ENCODE measurements at places on chromosomes 5 and 9. TPM values are rescaled to one million over a fixed set of nuclear protein-coding genes. Genes with fewer than 3 reads are reported as not detected.

DNA sequence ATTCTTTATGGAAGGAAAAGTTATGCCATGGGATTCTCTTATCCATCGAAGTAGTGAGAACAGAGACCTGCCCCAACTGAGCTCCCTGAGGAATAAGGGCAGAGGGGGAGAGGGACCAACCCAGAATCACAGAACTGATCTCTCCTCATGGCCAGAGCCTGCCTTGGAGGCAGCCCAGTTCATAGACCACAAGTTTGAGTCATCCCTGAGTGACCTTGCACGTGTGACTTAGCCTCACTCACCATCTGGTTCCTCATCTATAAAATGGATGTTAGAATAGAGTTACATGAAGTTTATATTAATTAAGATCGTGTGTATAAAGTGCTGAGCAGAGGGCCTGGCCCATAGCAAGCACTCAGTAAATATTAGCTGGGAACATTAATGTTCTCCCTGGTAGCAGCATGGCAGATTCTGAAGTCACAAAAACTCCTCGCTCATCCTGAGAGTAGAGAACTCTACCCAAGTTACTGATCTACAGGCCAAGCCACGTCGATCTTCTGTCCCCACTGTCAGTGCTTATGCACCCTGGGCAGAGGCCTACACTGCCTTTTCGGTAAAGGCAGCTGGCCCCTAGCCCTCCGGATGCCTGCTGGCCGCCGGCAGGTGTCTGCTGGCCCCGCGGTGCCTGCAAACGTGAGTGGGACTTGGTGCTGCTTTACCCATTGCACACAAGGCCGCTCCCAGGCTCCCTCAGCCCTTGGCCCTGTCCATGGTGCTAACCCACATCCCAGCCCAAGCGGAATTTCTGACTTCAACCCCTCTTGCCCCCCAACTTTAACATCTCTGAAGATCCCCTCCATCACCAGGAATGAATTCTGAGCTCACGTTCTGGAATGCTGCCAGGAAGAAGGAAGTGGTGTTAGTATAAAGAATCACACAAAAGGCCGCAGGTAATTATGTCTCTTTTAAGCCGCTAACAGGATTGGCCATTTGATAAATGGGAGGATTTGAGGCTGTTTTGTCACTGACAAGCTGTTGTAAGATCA, 61.1 kb upstream of the ARAP3 start:
- no peak for DNase-seq
- H3K27ac ChIP-seq: no peak overlapping the region
- no peaks in the 10 kb centered on the region for H3K4me1 ChIP-seq
- H3K4me3 ChIP-seq: no peak overlapping the region

- no peak for DNase-seq
- H3K36me3 ChIP-seq: no peaks in the 10 kb centered on the region
- H3K27me3 ChIP-seq: no peaks in the 10 kb centered on the region
- no peaks in the 10 kb centered on the region for H3K4me1 ChIP-seq
These were observed 34.2 kb downstream of the EFNA5 start for GRCh38 chr5:107636555-107636954.

The S1PR3 gene
- total RNA-seq: 35.0 TPM

GRCh38 chr5:42950456-42951292, 89.4 kb downstream of the ANXA2R start:
- H3K4me3 ChIP-seq: peak overlapping the region; percentile 58
- H3K36me3 ChIP-seq: no peaks in the 10 kb centered on the region
- peaks cover 9% of the 10 kb centered on the region for H3K4me1 ChIP-seq
- H3K27me3 ChIP-seq: peaks cover 65% of the 10 kb centered on the region
- DNase-seq: peak; percentile 76
- peak overlapping the region; percentile 71 for H3K27ac ChIP-seq

DNA sequence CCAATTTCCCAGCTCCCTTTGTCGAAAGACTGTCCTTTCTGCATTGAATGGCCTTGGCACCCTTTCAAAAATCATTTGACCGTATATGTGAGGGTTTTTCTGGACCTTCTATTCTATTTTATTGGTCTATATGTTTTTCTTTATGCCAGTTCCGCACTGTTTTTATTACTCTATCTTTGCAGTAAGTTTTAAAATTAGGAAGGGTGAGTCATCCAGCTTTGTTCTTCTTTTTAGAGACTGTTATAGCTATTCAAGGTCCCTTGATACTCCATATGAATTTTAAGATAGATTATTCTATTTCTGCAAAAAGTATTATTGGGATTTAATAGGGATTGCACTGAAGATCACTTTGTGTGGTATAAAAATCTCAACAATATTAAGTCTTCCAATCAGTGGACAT, 44.2 kb upstream of the STARD4 start:
- H3K27ac ChIP-seq: no peak overlapping the region
- H3K36me3 ChIP-seq: no peaks in the 10 kb centered on the region
- no peak for DNase-seq

GRCh38 chr5:90894866-90895420, 336.3 kb downstream of the ADGRV1 start:
- H3K27ac ChIP-seq: no peak overlapping the region
- no peaks in the 10 kb centered on the region for H3K27me3 ChIP-seq
- H3K4me1 ChIP-seq: no peaks in the 10 kb centered on the region
- DNase-seq: no peak
- no peak overlapping the region for H3K4me3 ChIP-seq

GRCh38 chr5:111432883-111433536, 79.3 kb downstream of the STARD4 start:
- DNase-seq: no peak
- no peaks in the 10 kb centered on the region for H3K36me3 ChIP-seq
- H3K27ac ChIP-seq: no peak overlapping the region
- H3K4me3 ChIP-seq: no peak overlapping the region

- no peak overlapping the region for H3K4me3 ChIP-seq
- H3K27me3 ChIP-seq: no peaks in the 10 kb centered on the region
- H3K27ac ChIP-seq: no peak overlapping the region
- H3K36me3 ChIP-seq: no peaks in the 10 kb centered on the region
- no peak for DNase-seq
These were observed 211.7 kb upstream of the MVB12B start for GRCh38 chr9:126114850-126115460.

The RXRA gene
- total RNA-seq: 45.5 TPM

The ZNF879 gene
- total RNA-seq: 3.1 TPM

DNA sequence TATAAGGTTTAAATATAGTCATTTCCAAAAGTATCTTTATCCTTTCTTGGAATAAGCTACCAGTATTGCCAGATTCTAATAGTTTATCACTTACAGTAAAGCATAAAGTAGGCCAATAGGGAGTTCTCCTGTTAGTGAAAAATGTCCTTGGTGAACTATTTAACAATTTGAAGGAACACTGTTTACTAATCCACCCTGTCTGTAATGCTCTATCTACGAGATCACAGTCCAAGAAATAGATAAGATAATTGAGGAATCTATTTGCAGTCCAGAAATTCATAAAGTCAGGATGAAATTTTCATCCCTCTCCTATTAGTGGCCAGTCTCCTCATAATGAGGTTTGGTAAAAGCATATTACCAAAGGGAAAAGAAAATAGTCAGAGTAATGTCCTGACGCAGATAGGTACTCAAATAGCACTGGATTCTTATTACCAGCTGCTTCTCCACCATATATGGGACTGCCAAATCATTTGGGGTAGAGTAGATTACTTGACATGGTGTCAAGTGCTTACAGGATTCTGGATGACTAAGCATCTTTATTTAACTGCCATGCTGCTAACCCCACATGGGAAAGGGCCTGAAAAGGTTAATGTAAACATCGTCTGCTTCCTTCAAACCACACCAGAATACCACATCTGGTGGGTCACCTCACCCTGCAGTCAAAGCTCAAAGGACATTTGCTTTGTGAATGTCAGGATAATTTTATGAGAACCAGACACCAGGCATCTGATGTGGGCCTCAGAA, 808.1 kb downstream of the EFNA5 start:
- H3K36me3 ChIP-seq: no peaks in the 10 kb centered on the region
- no peak for DNase-seq
- no peak overlapping the region for H3K4me3 ChIP-seq
- no peaks in the 10 kb centered on the region for H3K4me1 ChIP-seq
- H3K27me3 ChIP-seq: no peaks in the 10 kb centered on the region

GRCh38 chr5:7395432-7395946, 449 bp upstream of the ADCY2 start:
- DNase-seq: no peak
- H3K27ac ChIP-seq: no peak overlapping the region
- no peaks in the 10 kb centered on the region for H3K36me3 ChIP-seq
- H3K27me3 ChIP-seq: peaks cover 19% of the 10 kb centered on the region
- no peak overlapping the region for H3K4me3 ChIP-seq

DNA sequence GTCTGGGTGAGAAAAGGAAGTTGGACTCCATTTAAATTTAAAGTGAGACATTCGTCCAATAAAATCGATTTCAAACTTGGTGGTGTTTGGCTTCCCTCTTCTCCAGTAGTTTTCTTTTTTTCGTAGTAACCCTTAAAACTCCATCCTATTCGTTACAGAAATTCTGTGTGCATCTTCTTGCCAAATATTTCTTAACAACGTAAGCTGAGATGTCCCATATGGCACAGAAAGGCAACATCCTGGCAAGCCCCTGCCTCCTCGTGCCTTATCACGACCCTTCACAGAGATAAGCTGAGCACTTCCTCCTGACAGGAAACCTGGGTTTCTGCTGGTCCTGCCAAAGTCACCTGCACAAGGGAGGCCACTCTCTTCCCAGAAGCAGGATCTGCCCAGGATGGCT, 11.8 kb upstream of the ADAMTS2 start:
- no peak overlapping the region for H3K4me3 ChIP-seq
- H3K4me1 ChIP-seq: no peaks in the 10 kb centered on the region
- DNase-seq: no peak
- no peaks in the 10 kb centered on the region for H3K27me3 ChIP-seq
- H3K36me3 ChIP-seq: no peaks in the 10 kb centered on the region

The TUSC1 gene
- total RNA-seq: 8.8 TPM

DNA sequence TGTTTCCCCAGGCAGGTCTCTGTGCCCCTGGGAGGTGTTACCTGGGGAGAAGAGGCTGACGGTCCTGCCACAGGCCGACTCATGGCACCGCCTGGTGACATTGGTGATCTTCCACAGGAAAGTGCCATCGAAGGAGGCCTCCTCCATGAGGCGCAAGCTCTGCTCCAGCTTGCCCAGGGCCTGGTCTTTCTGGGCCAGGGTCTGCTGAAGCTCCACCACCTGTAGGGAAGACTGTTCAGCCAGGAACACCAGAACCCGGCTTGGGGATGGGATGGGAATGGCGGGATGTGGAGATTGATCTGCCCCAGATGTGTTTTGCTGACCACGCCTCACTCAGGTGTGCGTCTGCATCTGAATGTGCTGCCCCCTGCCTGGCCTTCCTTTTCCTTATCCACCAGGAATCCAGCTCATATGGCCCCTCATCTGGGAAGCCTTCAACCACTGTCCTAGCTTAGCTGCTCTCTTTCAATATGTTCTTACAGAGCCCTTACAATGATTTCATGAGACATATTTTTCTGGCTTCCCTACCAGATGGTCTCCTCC, 15.2 kb downstream of the TRAF1 start:
- no peak overlapping the region for H3K4me3 ChIP-seq
- no peaks in the 10 kb centered on the region for H3K27me3 ChIP-seq
- DNase-seq: no peak
- H3K4me1 ChIP-seq: peaks cover 6% of the 10 kb centered on the region
- no peak overlapping the region for H3K27ac ChIP-seq

The ANKRD31 gene
- total RNA-seq: 0.17 TPM

DNA sequence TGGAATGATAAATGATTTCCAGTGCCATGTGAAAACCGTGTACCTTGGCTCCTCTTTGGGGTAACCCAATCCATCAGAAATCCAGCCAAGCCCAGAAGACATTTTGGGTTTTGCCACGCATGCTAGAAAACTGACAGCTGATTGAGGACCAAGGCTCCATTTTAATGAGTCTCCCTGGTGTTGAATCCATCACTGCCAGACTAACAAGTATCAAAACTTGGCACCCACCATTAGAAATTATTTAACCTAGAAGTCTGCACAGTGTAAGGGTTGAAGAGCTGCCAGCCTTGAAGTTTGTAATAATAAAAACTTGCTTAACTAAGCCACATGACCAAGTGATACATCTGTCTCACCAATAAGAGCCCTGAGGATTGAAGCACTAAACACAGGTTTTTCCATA, 369.9 kb downstream of the DNAH5 start:
- no peak overlapping the region for H3K27ac ChIP-seq
- no peaks in the 10 kb centered on the region for H3K4me1 ChIP-seq
- no peak for DNase-seq
- no peak overlapping the region for H3K4me3 ChIP-seq
- no peaks in the 10 kb centered on the region for H3K36me3 ChIP-seq

DNA sequence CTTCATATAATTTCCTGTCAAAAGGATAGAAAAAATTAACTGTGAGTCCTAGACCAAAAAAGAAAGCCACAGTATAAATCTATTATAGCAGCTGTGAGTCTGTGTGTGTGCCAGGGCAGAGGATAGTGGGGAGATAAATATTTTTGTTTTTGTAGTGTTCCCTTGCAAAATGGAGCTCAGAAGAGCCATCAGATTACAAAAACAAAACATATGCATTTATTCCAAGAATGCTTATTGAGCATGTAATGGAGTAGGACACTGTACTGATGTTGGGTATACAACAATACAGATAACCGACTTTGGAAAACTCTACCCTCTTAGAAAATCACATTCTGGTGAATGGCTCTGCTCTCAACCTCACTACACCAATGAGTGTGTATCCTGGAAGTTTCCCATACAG, 111.0 kb downstream of the DMAC1 start:
- H3K4me3 ChIP-seq: no peak overlapping the region
- H3K27me3 ChIP-seq: no peaks in the 10 kb centered on the region
- no peak overlapping the region for H3K27ac ChIP-seq
- no peaks in the 10 kb centered on the region for H3K36me3 ChIP-seq
- no peak for DNase-seq
- H3K4me1 ChIP-seq: no peaks in the 10 kb centered on the region

DNA sequence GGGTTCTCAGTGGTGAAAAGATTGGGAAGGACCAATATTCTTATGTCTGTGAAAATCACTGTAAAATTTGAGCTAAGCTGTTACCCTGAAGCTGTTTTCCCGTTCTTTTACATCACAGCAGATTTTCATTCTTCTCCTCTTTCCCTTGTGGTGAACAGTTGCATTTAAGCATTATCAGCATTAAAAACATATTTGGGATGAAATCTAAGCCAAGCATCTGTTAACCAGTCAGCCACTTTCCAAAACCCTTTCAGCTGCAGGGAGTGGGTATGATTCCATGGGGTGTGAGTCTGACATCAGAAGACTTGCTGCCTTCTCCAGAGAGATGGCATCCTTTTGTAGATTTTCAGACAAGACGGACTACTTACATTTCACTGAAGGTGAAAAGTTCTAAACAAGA, 97.2 kb downstream of the TRIO start:
- DNase-seq: no peak
- no peak overlapping the region for H3K27ac ChIP-seq
- H3K4me3 ChIP-seq: no peak overlapping the region
- H3K27me3 ChIP-seq: no peaks in the 10 kb centered on the region
- H3K36me3 ChIP-seq: no peaks in the 10 kb centered on the region
